ENCODE measurements at places on chromosomes 2 and 18. TPM values are rescaled to one million over a fixed set of nuclear protein-coding genes. Genes with fewer than 3 reads are reported as not detected.

The PTCD3 gene
- total RNA-seq, result 141 TPM

The GBX2 gene
- not detected for total RNA-seq

The ELOA2 gene
- total RNA-seq, result not detected

The LIMS4 gene
- total RNA-seq, result not detected

The IL1RN gene
- total RNA-seq, result 0.37 TPM

The TLX2 gene
- 0.40 TPM for total RNA-seq

The RAPH1 gene
- 1.7 TPM for total RNA-seq

The MIB1 gene
- total RNA-seq, result 36.7 TPM

The ABCA12 gene
- not detected for total RNA-seq

The ANKRD30BL gene
- total RNA-seq, result not detected

The ASTL gene
- 0.22 TPM for total RNA-seq

The SLC66A3 gene
- 21.6 TPM for total RNA-seq

The PLB1 gene
- 1.1 TPM for total RNA-seq

The AMER3 gene
- not detected for total RNA-seq

The TCF23 gene
- not detected for total RNA-seq

The CAPN13 gene
- not detected for total RNA-seq

The C2orf15 gene
- total RNA-seq, result 1.2 TPM

The DPY30 gene
- 58.2 TPM for total RNA-seq

The CHRNA1 gene
- not detected for total RNA-seq

The TANC1 gene
- 0.32 TPM for total RNA-seq

The SLC14A1 gene
- total RNA-seq, result 7.3 TPM

The SPHKAP gene
- total RNA-seq, result not detected

The RGPD4 gene
- total RNA-seq, result not detected

The SERPINB3 gene
- total RNA-seq, result not detected

The SLC5A7 gene
- not detected for total RNA-seq

The FEV gene
- not detected for total RNA-seq

The COL5A2 gene
- total RNA-seq, result 0.72 TPM

The ZSWIM2 gene
- not detected for total RNA-seq

The NFATC1 gene
- 37.1 TPM for total RNA-seq

The CCL20 gene
- 0.37 TPM for total RNA-seq

The ACSL3 gene
- total RNA-seq, result 37.6 TPM

The ASXL3 gene
- total RNA-seq, result not detected

The DLGAP1 gene
- total RNA-seq, result 0.10 TPM

The TBR1 gene
- total RNA-seq, result not detected

The CCDC138 gene
- total RNA-seq, result 12.8 TPM

The KCNS3 gene
- total RNA-seq, result not detected

The SKOR2 gene
- not detected for total RNA-seq

The PLGLB2 gene
- total RNA-seq, result 2.7 TPM

The TUBA3E gene
- not detected for total RNA-seq

The G6PC2 gene
- total RNA-seq, result not detected

The XRCC5 gene
- total RNA-seq, result 331 TPM

The VWA3B gene
- not detected for total RNA-seq

The LIPG gene
- total RNA-seq, result 0.15 TPM

The UGT1A10 gene
- total RNA-seq, result not detected

The TEX51 gene
- not detected for total RNA-seq

The DCC gene
- total RNA-seq, result not detected

The PDE1A gene
- not detected for total RNA-seq

The C18orf54 gene
- 8.2 TPM for total RNA-seq

The CXCR1 gene
- 1.1 TPM for total RNA-seq

The KIF5C gene
- 6.1 TPM for total RNA-seq

The SPR gene
- 0.44 TPM for total RNA-seq

The PROKR1 gene
- not detected for total RNA-seq

The GPAT2 gene
- total RNA-seq, result 5.3 TPM

The RESP18 gene
- not detected for total RNA-seq

All from activated CD4-positive, alpha-beta T cell treated with anti-CD3 and anti-CD28 coated beads, Interleukin-2, amount 10 ng/mL, durations not matched to agents 7 days and 5 days (primary cell).